ENCODE measurements at places on chromosomes 5 and 9.

DNA sequence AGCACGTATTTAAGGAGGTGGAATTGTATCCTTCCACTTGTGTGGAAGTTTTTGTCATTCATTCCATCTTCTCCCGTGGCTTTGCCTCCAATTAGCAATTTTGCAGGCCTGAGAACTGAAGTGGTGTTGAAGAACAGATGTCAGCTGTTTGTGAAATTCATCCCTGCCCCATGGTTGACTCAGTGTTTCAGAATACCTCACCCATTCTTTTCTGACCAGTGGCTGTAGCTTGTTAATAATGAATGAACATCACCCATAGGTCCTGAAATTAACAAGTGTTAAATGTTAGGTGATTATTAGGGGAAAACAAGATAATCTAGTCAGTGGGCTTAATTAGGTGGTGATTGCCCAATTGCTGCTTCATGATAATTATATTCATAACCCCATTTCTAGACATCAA, 11.7 kb downstream of the ZNF462 start:
- DNase-seq, result no peak

DNA sequence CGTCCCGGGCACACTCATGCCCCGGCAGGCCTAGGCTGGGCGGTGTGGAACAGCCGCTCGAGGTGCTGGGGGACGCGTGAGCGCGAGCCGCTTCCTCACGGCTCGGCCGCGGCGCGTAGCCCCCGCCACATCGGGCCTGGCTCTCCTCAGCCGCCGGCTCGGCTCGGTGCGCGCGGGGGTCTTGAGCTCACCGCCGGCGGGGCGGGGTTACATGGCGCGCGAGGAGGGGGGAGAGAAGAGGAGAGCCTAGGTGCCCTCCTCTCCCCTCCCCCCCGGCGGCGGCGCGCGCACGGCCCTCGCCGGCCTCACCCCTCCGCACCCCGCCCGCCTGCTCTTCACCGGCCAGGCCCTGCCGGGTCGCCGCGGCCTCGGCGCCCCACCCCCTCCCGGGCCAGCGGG, 7.7 kb downstream of the RANBP6 start:
- peak; percentile 11 for DNase-seq

DNA sequence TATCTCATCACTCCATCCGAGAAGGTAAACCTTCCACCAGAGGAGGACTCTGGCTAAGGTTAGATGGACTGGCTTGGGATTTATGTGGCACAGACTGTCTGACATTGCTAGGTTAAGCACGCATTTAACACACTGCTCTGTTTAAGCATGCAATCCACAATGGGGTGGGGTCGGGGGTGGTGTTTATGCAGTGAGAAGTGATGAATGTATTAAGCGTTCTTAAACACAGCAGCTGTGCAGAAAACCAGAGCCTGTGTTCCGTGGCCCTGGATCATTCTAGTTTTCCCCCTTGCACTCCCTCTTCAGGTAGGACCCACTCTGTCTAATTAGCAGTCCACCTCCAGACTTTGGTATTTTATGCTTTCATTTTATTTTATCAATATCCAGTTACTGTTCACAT, 46.4 kb downstream of the STXBP1 start:
- DNase-seq, result no peak

GRCh38 chr5:42876375-42876844, 64.7 kb upstream of the SELENOP start:
- DNase-seq, result no peak

DNA sequence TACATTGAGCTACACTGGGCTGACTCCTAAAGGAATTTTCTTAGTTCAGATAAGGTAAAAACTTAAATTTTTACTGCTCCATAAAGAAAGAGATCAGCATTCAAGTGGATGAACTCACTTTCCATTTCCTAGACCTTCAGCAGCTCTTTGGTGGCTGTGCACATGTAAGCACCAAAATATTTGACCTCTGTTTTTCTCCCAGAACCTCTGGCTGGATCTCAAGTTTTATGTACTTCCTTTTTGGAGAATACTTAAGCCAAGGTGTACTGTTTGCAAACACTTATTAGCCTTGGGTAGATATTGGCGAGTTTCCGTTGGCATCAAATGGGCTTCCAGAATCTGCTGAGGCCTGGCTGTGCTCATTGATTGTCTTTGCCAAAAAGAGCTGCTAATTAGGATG, 10.3 kb downstream of the TNC start:
- DNase-seq, result no peak

DNA sequence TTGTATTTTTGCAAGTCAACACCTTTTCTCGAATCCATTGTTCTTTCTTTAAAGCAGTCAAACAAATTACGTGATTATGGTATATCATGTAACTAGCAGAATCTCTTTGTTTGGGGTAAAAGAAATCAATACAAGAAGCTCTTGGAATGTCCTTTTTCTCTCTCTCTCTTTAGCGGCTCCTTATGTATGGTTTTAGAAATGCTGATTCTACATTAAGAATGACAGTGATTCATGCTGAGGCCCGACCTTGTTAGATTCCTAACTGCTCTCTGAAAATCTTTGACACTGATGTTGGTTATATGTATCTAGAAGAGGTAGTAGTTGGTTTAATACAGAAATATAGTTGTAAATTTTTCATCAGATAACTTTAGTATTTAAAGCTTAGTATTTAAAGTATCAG, 76.4 kb downstream of the SNX24 start:
- no peak for DNase-seq

GRCh38 chr5:89105836-89106235, 222.9 kb upstream of the MEF2C start:
- DNase-seq, result no peak

DNA sequence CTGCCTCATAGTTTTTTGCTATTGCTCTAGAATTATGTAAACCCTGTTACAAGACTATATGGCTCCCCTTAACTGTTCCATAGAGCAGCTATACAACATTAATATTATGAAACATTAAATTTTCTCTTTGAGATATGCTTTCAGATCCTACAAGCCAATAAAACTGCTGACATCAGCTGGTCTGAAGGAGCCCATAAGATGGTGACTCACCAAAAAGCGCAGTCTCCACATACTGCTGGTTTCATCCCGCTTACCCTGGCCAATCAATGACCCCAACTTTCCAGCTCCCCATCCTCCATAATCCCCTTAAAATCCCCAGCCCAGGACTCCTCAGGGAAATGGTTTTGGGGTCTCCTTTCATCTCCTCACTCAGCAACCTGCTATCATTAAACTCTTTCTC, 172.7 kb downstream of the NSG2 start:
- no peak for DNase-seq

DNA sequence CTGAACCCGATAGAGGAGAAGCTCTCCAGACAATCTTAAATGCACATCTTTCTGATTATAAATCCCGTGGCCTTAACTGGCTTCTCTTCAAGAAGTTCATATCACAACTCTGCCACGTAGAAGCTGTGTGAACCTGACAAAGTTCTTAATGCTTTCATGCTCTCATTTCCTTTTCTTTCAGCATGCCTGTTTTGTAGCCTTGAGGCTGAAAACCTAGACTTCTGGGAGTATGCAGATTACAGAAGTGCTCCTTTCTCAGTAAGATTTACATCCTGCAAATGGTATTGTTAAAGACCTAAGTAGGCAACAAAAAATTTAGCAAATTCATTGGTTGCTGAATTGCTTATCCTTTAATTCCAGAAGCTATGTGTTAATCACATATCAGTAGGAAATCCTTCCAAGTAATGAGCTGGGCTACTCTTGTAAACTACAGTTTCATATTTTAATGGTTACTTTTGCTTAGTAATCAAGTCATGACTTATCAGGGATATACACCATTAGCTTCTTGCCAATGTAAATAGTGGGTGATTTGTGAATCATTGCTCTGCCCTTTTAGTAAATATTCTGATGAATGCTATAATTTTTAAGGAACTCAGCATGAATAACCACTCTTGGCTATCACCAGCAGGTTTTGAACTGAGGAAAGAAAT, 334.7 kb downstream of the FBXL7 start:
- peak; percentile 56 for DNase-seq

DNA sequence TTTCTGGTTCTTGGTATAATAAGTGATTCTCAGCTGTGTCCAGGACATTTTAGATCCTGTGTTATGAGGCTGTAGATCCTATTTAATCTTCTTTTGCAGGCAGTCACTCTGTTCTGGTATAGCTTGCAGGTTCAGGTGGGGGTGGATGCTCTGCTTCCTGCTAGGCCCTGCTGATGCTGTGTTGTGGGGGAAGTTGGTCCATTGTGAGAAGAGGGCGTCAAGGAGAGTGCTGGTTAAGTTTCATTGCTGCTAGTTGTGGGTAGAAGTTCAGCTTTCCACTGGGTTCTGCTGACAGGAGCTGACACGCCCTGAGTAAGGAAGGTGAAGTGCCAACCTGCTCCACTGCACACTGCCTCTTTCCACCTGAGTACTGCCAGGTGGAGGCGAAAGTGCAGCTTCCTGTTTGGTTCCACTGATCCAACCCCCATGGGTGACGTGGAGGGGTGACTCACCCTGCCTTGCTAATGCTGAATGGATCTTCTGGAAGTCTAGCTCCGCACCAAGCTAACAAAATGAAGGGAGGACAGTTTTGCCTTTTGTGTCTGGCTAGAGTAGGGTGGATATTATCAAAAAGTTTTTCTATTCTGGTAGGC, 16.3 kb downstream of the NMRK1 start:
- peak; percentile 85 for DNase-seq

GRCh38 chr5:1315709-1316587, 21.1 kb upstream of the TERT start:
- peak; percentile 82 for DNase-seq

DNA sequence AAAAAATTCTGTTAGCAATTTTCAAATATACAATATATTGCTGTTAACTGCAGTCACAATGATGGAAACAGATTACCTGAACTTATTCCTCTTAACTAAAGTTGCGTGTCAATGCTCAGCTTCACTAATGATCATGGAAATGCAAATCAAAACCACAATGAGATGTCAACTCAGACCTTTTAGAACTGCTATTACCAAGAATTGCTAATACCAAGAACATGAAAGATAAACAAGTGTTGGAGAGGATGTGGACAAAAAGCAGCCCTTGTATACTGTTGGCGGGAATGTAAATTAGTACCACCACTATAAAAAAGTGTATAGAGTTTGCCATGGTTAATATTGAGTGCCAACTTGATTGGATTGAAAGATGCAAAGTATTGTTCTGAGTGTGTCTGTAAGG, 1409.7 kb upstream of the CDH18 start:
- DNase-seq, result no peak

GRCh38 chr9:99681113-99681512, 140.6 kb upstream of the NR4A3 start:
- no peak for DNase-seq

GRCh38 chr5:98933445-98934072, 4.8 kb upstream of the CHD1 start:
- no peak for DNase-seq

DNA sequence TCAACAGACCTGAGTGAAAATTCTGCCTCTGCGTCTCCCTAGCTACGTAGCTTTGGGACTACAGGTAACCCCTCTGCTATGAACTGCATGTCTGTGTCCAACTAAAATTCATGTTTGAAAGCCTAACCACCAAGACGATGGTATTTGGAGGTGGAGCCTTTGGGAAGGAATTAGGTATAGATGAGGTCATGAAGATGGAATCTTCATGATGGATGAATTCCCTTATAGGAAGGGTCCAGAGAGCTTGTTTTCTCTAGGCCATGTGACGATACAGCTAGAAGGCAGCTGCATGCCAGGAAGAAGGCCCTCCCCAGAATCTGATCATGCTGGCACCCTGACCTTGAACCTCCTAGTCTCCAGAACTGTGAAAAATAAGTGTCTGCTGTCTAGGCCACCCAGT, 296.4 kb downstream of the SLIT3 start:
- DNase-seq, result no peak

- no peak for DNase-seq
These were observed 4.8 kb upstream of the HOMER1 start for GRCh38 chr5:79518718-79519117.

DNA sequence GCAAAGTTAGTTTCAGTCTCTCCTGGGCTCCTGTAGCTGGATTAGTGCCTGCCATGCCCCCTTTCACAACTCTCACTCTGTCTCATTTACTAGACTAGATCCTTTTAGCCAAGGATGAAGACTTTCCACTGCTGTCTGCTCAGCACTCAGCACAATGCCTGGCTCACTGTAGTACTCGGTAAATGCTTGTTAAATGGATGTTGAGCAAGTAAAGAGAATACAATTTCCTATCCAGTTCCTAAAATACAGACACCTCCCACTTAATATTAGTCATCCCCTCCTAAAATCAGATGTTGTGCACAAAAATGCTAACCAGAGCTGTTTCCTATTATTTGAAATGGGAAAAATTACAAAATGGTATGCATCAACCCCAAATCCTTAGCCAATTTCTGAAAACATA, 195.8 kb downstream of the SREK1 start:
- DNase-seq, result no peak

DNA sequence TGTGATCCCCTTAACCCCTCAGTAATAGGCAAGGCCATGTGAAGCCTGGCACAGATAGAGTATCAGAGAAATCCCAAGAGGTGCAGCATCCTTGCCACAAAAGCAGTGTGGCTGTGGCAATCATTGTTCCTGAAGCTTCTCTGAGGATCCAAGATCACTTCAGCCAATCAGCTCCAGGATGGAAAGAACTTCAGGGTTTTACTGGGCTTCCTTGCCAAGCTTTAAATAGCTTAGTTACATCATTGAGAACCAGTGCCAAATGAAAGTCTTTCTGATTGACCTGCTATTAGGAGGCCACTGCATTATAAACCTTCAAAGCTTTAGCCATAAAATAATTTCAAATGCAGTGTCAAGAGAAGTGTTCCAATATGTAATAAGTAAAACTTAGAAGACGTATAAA, 430.6 kb downstream of the PIK3R1 start:
- no peak for DNase-seq

GRCh38 chr5:5246736-5247135, 106.6 kb downstream of the ADAMTS16 start:
- no peak for DNase-seq

- DNase-seq, result no peak
These were observed 152.0 kb upstream of the SLC28A3 start for GRCh38 chr9:84492366-84493159.
